ENCODE measurements at places on chromosomes 11 and 22. TPM values are rescaled to one million over a fixed set of nuclear protein-coding genes. Genes with fewer than 3 reads are reported as not detected.

- no peaks in the 10 kb centered on the region for H3K36me3 ChIP-seq
- no peak overlapping the region for H3K27ac ChIP-seq
- H3K4me3 ChIP-seq = no peak overlapping the region
- no peak for DNase-seq
These were observed 1401.0 kb downstream of the BRD1 start for GRCh38 chr22:48426466-48427380.

LYVE1 gene
- not detected for total RNA-seq

DNA sequence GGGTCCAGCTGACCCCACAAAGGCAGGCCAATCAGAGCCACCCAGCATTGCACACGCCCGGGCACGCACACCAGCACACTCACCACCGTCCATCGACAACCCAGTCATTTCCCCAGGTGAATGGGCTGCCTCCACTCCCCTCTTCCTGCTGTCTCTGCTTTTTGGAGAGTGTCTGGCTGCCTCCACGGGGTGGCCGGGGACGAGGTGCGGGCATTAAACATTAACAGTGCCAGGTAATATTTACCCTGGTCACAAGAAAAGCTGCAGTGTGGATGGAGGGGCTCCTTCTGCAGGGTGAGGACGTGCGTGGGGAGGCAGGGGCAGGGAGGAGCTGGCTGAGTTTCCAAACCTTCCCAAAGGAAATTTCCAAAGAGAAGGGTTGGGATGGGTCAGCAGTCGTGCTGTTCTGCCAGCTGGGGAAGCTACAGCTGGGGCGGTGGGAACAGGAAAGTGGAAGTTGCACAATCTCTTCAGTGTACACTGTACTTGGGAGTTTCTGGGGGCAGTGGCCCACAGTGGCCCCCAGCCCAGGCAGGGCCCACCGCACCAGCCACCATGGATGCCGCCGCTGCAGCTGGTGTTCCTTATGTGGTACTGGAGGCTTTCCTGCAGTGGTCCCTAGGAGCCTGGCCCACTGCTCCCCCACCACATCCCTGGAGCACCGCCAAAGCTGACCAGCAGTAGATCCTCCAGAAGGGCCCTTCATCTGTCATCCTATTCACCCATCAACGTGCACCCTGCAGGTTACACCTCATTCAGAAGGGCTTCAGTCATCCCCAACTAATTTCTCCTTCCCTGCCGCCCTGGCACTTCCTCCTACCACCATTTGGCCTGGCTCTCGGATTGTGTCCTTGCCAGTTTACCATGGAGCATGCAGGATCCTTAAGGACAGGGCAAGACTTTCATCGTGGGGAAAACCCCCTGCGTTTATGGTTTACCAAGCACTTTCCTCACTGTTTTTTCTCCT lies at the start of gene FXYD2:
TSS of gene FXYD2 (minus strand) at position 174 of the 967 bp plus-strand sequence. CDS start at position 108, 66 bp downstream.
- peaks cover 41% of the 10 kb centered on the region for H3K4me1 ChIP-seq
- peaks cover 10% of the 10 kb centered on the region for H3K36me3 ChIP-seq
- peak within 1 kb of the TSS; percentile 61 for H3K27ac ChIP-seq
- DNase-seq = no peak
- peak within 1 kb of the TSS; percentile 32 for H3K4me3 ChIP-seq
- no peaks in the 10 kb centered on the region for H3K27me3 ChIP-seq

GRCh38 chr11:101765932-101766331 lies 148.9 kb upstream of the CEP126 start:
- DNase-seq = no peak
- no peak overlapping the region for H3K27ac ChIP-seq
- H3K4me1 ChIP-seq = peaks cover 15% of the 10 kb centered on the region
- no peaks in the 10 kb centered on the region for H3K36me3 ChIP-seq

APOL5 gene
- total RNA-seq = not detected

GRCh38 chr11:108316061-108316460 lies 93.2 kb downstream of the ATM start:
- DNase-seq = no peak
- no peak overlapping the region for H3K27ac ChIP-seq
- H3K36me3 ChIP-seq = no peaks in the 10 kb centered on the region
- no peaks in the 10 kb centered on the region for H3K27me3 ChIP-seq

DNA sequence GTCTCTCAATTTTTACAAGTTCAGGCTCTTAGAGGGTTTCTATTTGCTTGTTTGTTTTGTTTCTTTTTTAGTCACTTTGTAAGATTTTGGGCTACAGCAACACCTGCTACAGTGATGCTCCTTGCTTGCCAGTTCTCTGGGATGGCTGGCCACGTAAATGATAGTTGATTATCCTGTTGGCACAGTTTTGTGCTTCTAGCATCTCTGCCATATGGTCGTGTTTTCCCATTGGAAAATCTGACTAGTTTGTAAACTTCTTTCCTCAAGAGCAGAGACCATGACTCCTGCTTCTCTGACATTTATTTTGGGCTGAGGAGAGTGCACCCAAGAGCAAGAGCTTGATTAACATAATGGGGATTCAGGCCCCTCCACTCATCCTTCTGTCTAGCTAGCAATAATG lies 1621.6 kb upstream of the RAG2 start:
- no peaks in the 10 kb centered on the region for H3K4me1 ChIP-seq
- H3K27me3 ChIP-seq = no peaks in the 10 kb centered on the region
- DNase-seq = no peak
- H3K27ac ChIP-seq = no peak overlapping the region

GRCh38 chr11:65150509-65151299 lies 16.4 kb upstream of the SYVN1 start:
- peak overlapping the region; percentile 57 for H3K27ac ChIP-seq
- H3K36me3 ChIP-seq = no peaks in the 10 kb centered on the region
- DNase-seq = peak; percentile 96
- no peaks in the 10 kb centered on the region for H3K27me3 ChIP-seq
- peaks cover 45% of the 10 kb centered on the region for H3K4me1 ChIP-seq
- peak overlapping the region; percentile 24 for H3K4me3 ChIP-seq

DNA sequence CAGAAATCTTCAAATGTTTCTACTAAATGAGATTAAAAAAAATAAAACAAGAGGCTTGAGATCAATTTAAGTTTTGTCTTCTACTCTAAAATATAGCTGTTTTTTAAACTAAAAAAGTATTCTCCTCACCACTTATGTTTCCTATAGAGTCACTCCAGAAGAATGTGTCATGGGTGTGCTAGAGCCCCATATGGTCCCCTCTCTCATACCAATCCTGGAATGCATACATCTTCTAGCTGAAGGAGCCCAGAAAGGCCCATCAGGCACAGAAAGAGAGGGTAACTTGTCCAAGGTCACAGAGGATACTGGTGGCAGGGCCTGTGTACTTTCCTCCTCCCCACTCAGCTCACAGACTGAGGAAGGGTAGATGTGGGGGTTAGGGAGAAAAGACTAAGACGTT lies 34.4 kb downstream of the RELT start:
- no peak for DNase-seq
- H3K4me1 ChIP-seq = no peaks in the 10 kb centered on the region
- H3K36me3 ChIP-seq = peaks cover 13% of the 10 kb centered on the region
- H3K27me3 ChIP-seq = no peaks in the 10 kb centered on the region
- no peak overlapping the region for H3K4me3 ChIP-seq
- H3K27ac ChIP-seq = no peak overlapping the region

SLC15A3 gene
- total RNA-seq = 6.8 TPM

PCSK7 gene
- 44.3 TPM for total RNA-seq

DNA sequence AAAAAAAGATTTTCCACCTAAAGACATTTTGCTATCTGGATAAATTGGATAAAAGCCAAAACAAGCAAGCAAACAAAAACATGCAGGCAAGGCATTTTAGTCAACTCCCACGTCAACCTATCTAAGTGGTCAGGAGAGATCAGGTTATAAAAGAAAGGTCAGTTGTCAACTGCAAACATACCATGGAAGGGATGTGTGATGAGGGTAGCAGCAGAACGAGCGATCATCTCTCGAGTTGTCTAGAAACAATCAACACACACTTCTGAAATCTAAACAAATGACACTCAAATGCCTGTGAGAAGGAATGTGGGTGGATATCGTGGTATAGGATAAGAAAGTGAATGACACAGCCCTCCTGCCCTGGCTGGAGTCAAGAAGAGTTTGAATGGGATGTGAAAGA lies 10.9 kb downstream of the MTCH2 start:
- peaks cover 54% of the 10 kb centered on the region for H3K36me3 ChIP-seq
- no peak overlapping the region for H3K4me3 ChIP-seq
- no peak overlapping the region for H3K27ac ChIP-seq
- no peaks in the 10 kb centered on the region for H3K4me1 ChIP-seq

- H3K27me3 ChIP-seq = no peaks in the 10 kb centered on the region
- H3K27ac ChIP-seq = no peak overlapping the region
- DNase-seq = no peak
- H3K36me3 ChIP-seq = peaks cover 45% of the 10 kb centered on the region
- H3K4me3 ChIP-seq = no peak overlapping the region
- peaks cover 5% of the 10 kb centered on the region for H3K4me1 ChIP-seq
These were observed 103.5 kb downstream of the C11orf58 start for GRCh38 chr11:16841984-16842383.

DNA sequence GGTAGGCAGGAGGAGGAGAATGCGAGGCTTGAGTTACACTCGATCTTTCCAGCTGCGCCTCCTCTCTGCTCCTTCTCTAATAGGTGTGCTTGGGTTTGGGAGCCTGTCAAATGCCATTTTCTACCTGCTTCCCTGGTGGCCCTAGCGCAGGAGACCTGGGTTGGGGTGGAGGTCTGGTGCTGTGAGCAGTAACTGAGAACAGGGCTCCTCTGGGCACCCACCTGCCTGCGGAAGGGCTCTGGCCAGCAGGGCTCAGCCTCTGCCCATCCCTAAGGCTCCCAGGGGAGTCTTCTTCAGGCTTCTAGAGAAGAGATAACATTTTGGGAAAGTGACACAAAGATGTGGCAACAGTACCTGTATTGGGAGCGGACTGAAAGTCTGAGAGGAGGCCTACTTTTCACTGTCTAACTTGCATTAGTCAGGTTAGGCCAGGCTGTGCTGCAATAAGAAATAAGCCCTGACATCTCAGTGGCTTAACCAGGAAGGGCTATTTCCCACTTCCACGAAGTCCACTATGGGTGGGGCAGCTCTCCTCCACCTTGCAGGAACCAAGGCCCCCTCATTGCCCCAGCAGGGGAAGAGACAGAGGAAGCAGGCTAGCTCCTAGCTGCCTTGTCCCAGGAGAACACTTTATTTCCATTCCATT lies 7.7 kb upstream of the LTO1 start:
- peaks cover 8% of the 10 kb centered on the region for H3K4me1 ChIP-seq
- no peak for DNase-seq
- H3K27me3 ChIP-seq = no peaks in the 10 kb centered on the region
- H3K36me3 ChIP-seq = no peaks in the 10 kb centered on the region

OR4X2 gene
- not detected for total RNA-seq

RFPL3 gene
- not detected for total RNA-seq

CRYBB3 gene
- total RNA-seq = 1.8 TPM

- no peaks in the 10 kb centered on the region for H3K27me3 ChIP-seq
- no peak overlapping the region for H3K4me3 ChIP-seq
- no peaks in the 10 kb centered on the region for H3K4me1 ChIP-seq
- H3K27ac ChIP-seq = no peak overlapping the region
- no peaks in the 10 kb centered on the region for H3K36me3 ChIP-seq
These were observed 705.4 kb upstream of the TENM4 start for GRCh38 chr11:80146232-80146631.

GRCh38 chr11:93169950-93170561 lies 27.7 kb downstream of the SLC36A4 start:
- H3K27ac ChIP-seq = no peak overlapping the region
- no peak overlapping the region for H3K4me3 ChIP-seq
- no peaks in the 10 kb centered on the region for H3K36me3 ChIP-seq
- H3K27me3 ChIP-seq = no peaks in the 10 kb centered on the region
- DNase-seq = no peak

- peaks cover 11% of the 10 kb centered on the region for H3K4me1 ChIP-seq
- no peak for DNase-seq
- H3K4me3 ChIP-seq = no peak overlapping the region
- H3K27me3 ChIP-seq = no peaks in the 10 kb centered on the region
- H3K36me3 ChIP-seq = no peaks in the 10 kb centered on the region
These were observed 114.4 kb downstream of the SLC1A2 start for GRCh38 chr11:35304900-35305460.

DNA sequence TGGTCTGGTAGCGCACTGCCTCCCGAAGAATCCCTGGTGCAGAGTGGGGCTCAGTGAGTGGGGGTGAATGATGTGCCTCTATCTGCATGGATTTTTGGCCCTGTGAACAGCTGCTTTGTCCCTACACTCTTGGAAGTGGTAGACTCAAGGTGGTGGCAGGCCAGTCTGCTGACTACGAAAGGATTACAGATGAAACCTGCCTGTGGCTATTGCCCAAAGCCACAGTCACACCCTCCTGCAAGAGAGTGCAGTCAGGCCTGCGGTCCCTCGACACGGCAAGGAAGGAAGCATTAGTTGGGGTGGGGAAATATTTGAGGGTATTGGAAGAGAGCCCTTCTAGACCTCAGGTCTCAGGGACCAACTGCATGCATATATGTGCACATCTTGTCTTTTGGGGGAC lies 63.7 kb downstream of the DSCAML1 start:
- no peak for DNase-seq
- H3K27ac ChIP-seq = no peak overlapping the region
- H3K4me3 ChIP-seq = no peak overlapping the region

DNA sequence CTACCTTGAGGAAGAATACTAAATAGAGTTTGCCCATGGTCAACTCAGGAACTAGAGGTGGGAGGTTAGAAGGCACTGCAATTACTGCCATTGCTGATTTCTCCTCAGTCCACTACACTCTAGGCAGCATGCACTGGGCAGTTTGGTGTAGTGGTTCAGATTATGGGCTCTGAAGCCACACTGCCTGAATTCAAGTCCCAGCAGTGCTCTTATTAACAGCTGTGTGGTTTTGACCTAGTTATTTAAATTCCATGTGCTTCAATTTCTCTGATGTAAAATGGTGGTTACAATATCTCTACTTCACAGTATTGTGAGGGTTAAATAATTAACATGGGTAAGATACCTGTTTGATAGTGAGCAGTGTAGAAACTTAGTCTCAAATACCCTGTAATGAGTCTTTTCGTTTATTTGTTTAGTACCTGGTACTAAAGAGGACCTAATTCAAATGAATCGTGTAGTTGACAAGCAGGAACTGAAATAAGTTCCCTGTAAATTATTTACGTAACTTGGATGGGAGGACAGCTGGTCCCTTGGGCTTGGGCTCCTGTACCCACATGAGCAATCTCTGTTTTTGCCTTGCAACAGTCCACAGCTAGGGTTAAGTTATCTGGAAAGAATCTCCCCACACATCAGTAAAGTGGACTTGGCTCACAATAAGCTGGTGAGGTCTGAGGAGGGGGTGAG lies 17.8 kb downstream of the PRR5L start:
- H3K27ac ChIP-seq = no peak overlapping the region
- DNase-seq = no peak
- H3K27me3 ChIP-seq = peaks cover 43% of the 10 kb centered on the region

KDELR3 gene
- 16.1 TPM for total RNA-seq

- no peak overlapping the region for H3K27ac ChIP-seq
- H3K4me3 ChIP-seq = no peak overlapping the region
- H3K4me1 ChIP-seq = peaks cover 35% of the 10 kb centered on the region
These were observed 61.1 kb downstream of the CACNA1I start for GRCh38 chr22:39631381-39632286.

APOA4 gene
- total RNA-seq = not detected

OR2D2 gene
- total RNA-seq = not detected

- no peaks in the 10 kb centered on the region for H3K27me3 ChIP-seq
- peak overlapping the region; percentile 82 for H3K27ac ChIP-seq
- DNase-seq = peak; percentile 79
- peaks cover 20% of the 10 kb centered on the region for H3K4me1 ChIP-seq
- H3K36me3 ChIP-seq = peaks cover 28% of the 10 kb centered on the region
These were observed 17.3 kb downstream of the RPL27A start for GRCh38 chr11:8699903-8700302.

- peaks cover 15% of the 10 kb centered on the region for H3K4me1 ChIP-seq
- no peaks in the 10 kb centered on the region for H3K27me3 ChIP-seq
- no peak for DNase-seq
- peaks cover 59% of the 10 kb centered on the region for H3K36me3 ChIP-seq
These were observed 2.5 kb upstream of the MIF start for GRCh38 chr22:23891726-23892125.

BIK gene
- 37.9 TPM for total RNA-seq

Data from Calu3 (cell line).